ENCODE measurements at places on chromosomes 7 and 10.
A peak's percentile ranks its signal among the peaks of the same experiment; 100 is the strongest.

- peak; percentile 27 for DNase-seq
Measured at GRCh38 chr7:119935418-119936025, 337.5 kb upstream of the KCND2 start.

GRCh38 chr10:110497438-110498086, at the start of gene DUSP5:
Gene DUSP5 (plus strand): TSS chr10:110497907. CDS start chr10:110498122, 215 bp downstream.
- DNase-seq: peak; percentile 91

GRCh38 chr10:96606946-96607345, 20.1 kb upstream of the TM9SF3 start:
- DNase-seq: no peak

DNA sequence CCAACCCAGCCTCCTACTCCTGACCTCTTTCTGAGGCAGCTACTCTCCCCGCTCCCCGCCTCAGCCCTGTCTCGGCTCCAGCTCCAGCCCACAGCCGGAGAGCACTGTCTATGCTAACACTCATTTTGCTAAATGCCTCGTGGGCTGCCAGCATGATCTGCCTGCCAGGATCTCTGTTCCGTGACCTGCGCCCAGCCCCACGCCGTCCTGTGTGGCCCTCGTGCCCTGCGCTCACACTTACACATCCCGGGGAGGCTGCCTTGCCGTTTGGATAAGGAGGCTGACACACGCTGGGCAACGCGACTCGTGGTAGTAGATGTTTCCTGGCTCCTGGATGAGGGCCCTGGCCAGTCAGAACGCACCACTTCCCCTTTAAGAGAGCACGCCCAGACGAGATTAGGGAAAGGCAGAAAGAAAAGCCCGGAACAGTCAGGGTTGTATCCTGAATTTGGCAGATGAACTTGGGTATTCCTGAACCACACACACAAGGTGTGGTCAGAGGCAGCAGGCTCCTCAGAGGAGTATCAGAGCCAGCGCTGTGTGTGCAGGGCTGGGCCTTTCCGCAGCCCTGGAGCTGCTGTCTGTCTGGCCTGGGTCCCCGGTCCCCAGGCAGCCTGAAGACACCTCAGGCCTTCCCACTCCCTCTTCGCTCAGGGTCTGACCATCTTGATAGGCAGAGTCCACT, 97.7 kb upstream of the EFCAB10 start:
- peak; percentile 87 for DNase-seq

GRCh38 chr10:1508096-1508495, 229.2 kb downstream of the ADARB2 start:
- no peak for DNase-seq

DNA sequence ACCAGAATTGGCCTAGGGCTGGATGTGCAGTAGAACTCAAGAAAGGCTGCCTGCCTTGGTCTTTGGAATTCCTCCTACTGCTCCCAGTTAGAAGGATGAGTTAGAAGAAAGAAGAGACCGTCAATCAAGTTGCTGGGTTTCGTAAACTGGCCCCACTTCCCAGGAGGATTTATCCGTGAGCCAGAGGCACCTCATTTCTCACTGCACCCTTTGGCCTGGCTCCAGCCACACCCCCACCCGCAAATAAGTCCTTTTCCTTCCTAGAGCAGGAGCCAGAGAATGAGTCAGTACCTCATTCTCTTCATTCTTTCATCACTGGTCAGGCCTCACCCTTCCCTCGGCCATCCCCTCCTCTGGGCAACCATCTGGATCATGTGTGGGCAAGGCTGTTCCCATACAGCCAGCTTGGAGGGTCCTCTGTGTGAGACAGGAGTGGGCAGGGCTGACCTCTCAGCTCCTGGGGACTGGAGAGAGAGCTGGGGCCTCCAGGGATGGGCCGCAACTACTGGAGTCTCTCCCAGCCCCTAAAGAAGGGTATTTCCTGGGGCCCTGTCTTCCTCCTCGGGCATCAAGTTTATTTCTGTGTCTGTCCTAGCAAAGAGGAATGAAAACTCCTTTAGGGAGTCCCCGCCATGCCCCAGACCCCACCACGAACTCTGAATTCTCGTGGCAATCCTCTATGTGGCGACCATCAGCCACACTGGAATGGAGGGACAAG, 87.2 kb upstream of the DUSP5 start:
- no peak for DNase-seq

DNA sequence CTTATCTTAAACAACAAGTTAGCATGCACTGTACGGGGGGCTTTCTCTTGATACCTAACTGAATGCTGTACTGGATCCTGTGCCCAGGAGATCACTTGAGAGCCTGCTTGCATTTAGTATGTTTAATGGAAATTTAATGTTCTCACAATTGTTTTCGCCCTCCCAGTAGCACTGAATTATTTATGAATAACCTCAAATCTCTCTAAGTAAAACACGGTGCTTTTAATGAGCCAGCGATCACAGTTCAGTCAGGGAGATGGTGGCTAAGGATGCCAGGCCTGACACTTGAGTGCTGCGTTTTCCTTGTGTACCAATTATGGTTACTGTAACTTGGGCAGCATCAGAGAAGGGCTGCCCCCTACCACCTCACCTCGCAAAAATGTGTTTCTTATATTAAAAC, 115.5 kb upstream of the ADARB2 start:
- no peak for DNase-seq

Measured in KBM-7 (cell line).